ENCODE measurements at places on chromosomes 7 and 10.

GRCh38 chr10:94069884-94070283, 76.2 kb downstream of the PLCE1 start:
- DNase-seq, result no peak

GRCh38 chr10:84540022-84540616, 211.7 kb downstream of the CCSER2 start:
- DNase-seq, result no peak

GRCh38 chr7:128989961-128990360, 52.2 kb downstream of the IRF5 start:
- DNase-seq, result no peak

- no peak for DNase-seq
Measured at GRCh38 chr7:45494885-45495284, 79.3 kb upstream of the ADCY1 start.

DNA sequence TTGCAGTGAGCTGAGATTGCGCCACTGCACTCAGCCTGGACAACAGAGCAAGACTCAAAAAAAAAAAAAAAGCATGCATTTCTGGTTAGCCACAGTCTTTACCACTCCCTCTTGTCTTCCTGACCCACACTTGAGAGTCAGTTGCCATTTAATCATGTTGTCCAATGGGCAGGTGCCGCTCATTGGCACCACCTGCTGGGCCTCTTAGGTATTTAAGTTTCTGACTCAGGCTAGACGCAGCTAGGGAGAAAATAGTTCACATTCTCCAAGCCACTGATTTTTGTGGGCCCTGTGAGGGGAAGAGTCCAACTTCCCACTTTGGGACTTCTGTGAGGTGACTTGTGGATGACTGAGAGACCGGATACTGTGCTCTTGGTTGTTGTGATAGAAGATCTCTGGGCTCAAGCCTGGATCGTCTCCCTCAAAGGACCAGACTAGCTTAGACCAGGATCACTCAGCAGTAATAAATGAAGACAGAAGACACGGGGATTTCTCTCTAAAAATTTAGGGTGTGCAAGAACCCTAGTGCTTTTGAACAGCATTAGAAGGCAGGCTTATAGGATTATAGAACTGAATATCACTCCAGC, 26.8 kb upstream of the SORCS3 start:
- no peak for DNase-seq

DNA sequence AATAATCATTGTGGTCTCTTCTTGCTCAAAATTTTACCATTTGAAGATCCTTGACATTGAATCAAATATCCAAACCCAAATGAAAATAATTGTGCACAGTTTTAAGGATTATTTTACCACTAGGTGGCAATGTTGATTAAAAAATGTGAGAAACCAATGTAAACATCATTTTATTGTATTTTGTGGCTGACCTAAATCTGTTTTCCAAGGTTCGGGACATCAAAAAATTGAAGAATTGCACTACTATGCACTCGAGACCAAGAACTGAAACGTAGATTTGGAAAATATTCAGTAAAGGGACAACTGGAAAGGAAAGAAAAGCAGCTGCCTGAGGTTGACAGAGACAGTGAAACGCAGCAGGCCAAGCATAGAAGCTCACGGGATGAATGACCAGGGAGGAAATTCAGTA, 259.3 kb downstream of the SNX13 start:
- no peak for DNase-seq

DNA sequence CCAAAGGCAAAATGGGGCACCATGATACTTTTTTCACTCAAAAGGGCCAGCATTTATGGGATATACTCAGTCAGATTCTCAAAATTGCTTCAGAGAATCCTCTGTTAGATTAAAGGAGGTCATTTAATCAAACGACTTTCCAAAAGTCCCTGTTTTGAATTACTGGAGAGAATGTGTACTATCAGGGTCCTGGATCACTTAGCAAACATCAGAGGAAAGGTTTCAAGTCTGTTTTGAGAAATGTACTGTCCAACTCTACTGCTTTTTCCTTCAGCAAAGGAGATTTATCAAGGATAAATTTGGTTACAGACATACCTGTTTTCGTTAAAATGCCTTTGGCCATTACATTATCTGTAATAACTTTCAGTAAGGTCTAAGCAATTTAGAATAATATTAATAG, 340.9 kb downstream of the GFRA1 start:
- no peak for DNase-seq

DNA sequence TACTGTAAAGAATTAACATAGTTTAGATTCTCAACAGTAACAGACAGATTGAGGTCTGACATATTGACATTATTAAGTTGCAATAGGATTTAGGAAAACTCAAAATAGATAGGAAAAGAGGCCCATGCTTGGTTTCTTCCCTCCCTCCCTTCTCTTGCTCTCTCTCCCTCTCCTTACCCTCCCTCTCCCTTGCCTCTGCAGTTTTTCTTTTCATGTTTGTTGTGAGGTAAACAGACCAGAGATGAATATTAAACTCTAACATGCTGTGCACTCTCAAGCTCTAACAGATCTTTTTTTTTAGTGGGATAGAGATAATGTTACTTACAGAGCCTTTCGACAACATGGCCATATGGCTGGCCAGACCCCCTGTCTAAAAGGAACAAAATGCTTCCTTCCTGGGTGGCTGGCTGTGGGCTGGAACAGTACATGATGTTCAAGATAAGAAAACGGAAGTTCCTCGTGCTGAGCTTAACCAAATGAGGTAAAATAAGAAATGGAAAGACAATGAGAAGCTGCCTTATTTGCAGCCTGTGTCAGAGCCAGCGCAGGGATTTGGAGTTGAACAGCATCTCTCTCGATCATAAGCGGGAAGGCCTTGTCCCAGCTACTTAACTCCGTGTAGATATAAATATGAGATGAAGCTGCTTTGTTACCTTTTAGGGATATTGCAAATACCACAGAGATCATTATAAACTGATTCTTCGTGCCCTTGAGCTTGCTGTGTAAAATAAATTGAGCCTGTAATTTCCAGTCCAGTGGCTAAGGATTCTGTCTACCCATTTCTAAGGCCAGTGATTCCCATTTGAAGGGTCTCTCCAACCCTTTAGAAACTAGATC, 391.9 kb upstream of the NPVF start:
- DNase-seq, result no peak

DNA sequence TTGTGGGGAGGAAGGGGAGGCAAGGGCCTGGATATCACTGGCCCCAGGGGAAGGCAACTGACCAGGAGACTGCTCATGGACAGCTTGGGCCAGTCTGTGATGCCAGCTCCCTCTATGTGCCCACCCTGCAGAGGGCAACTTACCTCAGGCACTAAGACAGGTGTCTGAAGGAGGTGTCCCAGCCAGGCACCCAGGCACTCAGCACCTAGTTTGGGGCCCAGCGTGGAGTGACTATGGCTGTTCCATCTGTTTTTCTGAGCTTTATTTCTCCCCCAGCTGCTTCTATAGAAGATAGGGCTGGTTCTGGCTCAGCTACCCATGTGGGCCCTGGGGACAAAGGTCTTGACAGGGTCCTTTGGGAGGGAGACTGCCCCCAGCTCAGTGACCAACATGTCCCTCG, 150.6 kb upstream of the PCBD1 start:
- DNase-seq, result no peak

GRCh38 chr10:103111918-103112877, 80.9 kb downstream of the NT5C2 start:
- no peak for DNase-seq

DNA sequence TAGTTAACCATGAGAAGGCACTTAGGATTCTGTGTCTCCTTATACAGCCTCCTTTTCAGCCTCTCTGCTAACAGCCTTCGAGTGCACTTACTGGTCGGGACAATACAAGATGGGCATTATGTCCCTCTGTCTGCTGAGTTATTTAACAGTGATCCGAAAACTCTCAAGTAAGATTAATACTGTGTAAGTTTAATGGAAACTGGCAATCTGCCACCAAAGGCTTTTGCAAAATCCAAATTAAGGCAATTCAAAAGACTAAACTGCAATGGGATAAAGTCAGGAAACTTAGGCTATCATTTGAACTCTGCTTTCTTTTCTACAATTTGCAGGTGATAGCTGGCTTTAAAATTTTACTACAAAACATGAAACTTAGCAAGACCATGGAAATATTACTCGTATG, 477.8 kb downstream of the TFEC start:
- no peak for DNase-seq

DNA sequence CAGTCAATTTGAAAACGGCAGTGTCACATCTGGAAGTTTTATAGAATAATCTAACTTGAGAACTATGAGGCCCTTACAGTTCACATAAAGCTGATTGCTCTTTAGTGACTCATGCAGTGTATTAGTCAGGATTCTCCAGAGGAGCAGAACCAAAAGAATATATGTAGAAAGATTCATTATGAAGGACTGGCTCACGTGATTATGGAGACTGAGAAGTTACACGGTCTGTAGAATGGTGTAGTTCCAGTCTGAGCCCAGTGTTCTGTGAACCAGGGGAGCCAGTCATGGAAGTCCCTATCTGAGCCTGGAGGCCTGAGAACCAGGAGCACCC, 21.5 kb downstream of the RBM33 start:
- DNase-seq, result no peak

DNA sequence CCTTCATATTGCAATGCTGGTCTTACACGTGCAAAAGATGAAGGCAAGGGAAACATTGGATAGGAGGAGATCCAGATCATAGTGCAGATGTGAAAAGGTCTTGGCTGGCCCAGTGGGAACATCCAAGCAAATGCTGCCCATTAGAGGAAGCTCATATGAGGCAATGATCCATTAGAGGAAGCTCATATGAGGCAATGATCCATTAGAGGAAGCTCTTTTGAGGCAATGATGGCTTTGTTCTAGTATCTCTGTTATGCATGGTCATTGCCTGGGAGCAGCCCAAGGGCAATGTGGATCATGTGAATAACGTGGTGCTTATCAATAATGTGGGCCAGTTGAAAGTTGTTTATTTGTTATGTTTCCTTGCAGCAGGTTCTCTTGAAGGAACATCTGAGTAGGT, 37.8 kb downstream of the STEAP4 start:
- DNase-seq, result no peak

- no peak for DNase-seq
Measured at GRCh38 chr10:121516093-121516865, 82.0 kb downstream of the FGFR2 start.

- DNase-seq, result no peak
Measured at GRCh38 chr7:42877862-42878261, 34.0 kb downstream of the C7orf25 start.

DNA sequence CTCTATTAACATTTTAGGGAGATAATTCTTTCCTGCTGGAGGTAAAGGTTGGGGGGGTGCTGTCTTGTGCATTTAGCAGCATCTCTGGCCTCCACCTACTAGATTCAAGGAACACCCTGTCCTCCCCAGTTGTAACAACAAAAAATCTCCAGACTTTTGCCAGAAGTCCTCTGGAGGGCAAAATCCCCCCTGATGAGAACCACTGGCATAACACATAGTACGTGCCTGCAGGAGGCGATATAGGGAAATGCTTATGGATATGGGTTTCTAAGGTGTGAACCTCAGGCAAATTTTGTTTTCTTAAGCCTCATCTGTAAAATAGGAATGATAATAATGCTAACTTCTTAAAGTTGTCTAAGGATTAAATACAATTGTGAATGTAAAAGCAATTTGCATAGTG, 2.9 kb upstream of the OSBPL3 start:
- no peak for DNase-seq

GRCh38 chr7:80287400-80288174, 153.0 kb downstream of the GNAI1 start:
- no peak for DNase-seq

GRCh38 chr7:78444267-78444666, 645.7 kb downstream of the PHTF2 start:
- no peak for DNase-seq

GRCh38 chr7:133436014-133436428, 183.1 kb downstream of the EXOC4 start:
- DNase-seq, result no peak

DNA sequence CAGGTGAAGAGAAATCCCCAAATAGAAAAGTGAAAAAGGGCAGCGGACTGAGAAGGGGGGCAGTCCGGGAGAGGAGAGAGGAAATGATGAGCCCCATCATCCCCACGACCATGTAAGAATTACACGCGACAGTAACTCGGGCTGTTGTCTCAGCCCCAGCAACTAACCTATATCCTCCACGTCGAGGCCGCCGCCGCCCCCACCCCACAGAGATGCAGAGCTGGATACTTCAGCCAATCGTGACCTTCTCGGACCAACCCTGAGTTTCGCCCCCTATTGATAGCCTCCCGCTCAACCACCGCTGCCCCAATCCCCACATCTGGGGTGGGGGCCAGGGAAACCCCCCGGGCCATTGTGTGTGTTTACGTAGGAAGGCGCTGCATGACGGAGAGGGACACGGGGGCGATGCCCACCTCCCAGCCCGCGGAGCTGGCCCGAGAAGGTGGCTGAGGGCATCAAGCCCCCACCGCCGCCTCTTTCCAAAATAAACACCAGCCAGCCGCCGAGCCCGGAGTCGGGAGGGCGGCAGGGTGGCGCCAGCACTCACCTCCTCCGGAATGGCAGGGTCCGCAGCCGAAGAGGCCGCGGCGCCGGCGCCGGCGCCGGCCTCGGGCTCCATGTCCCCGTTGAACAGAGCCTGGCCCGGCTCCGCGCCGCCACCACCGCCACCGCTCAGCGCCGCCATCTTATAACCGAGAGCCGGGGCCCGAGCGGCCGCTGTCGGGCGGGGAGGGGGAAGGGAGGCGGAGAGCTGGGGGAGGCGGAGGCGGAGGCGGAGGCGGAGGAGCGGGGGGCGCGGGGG, 509 bp downstream of the BRAF start:
- DNase-seq, result peak; percentile 64

- DNase-seq, result no peak
Measured at GRCh38 chr10:42551582-42552187, 86.7 kb downstream of the ZNF33B start.

DNA sequence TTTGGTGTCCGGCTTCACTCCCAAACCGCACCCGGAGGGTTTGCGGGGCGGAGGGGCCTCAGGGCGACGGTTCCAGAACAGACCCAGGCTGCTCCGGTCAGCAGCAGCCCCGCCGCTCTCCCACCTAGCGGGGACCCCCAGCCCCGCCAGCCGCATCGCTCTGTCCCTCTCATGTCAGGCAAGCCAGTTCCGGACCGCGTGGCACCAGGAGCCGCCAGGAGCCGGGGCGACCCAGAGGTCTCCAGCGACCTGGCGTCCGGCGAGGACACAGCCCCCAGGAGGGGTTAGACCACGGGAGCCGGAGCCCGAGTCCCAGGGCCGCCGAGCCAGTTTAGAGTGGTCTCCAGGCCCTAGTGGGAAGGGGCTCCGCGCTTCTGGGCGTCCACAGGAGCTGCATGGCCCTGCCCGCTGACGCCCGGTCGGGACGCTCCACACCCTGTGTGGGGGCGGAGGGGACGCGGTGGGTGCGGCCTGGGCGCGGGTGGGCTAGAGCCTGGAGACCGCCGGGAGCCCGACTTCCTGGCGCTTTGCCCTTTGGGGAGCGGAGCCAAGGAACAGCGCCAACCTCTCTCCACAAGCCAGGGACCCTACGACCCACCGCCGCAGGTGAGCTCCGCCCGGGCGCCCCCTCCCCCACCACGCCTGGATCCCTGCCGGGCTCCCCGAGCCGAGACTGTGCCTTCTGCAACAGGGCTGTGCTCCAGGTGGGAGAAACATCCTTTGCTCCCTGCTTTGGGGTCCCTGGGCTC, 43.4 kb downstream of the ZNF117 start:
- DNase-seq, result no peak

DNA sequence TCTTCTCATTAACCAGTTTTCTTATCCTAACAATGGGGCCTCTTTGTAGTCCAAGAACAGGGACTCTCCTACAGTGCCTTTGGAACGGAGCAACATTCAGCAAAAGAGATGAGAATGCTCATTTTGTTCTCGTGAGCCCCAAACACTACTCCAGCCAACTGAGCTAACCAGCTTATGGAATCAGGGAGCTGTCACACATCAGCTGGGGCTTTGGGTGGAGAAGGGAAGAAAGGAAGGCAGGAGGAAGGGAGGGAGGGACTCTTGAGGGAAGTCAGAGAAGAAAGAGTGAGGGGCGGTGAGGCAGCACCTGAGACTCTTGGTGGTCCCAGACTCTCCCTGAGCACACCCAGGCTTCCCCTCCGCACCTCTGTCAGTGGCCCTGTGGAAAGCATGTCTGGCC, 123.1 kb downstream of the CLEC2L start:
- no peak for DNase-seq
